Adipocyte (in vitro differentiated cells): ENCODE measurements at places on chromosomes 11 and 22.

GRCh38 chr11:117819096-117820040, 5.2 kb downstream of the FXYD2 start:
- DNase-seq: peak; percentile 50

DNA sequence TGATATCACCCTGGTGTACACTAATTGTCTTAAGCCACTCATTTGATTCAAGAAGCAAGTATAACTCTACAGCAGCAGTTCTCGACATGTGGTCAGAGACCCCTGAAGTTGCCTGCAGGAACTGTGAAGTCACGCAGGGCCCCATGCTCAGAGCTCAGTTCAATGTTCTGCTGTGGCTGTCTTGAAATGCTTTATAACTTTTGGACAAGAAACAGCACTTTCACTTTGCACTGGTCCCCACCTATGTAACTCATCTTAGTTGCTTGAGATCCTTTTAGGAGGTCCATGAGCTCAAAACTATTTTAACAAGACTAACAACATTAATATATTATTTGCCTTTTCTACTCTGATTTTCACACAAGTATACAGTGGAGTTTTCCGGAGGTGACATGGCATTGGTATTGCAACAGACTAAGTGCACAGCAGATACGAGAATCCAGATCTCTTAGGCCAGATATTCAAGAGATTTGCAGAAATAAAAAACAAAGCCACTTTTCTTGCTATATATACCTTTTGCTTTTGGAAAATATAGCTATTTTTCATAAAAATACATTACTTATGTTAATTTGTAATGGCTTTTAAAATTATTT, 64.8 kb downstream of the PRR5L start:
- peak; percentile 60 for DNase-seq

DNA sequence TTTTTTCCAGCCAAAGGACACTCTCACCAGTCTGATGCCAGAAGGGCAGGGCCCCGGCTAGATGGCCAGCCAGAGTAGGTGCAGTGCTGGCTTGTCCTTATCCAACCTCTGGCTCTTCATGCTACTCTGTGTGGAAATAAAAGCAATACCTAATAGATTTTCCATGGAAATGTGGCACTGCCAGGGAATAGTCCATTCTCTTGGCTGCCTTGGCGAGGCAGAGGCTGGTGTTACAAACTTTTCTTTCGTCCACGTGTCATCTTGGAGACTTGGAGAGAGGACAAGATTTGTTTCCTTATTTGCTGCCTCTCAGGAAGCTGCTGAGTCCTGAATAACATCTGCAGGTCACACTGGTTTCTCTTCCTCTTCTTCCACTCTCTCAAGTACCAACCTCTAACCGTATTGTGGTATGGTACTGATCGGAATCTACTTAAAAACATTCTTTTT, 17.2 kb upstream of the C1QTNF4 start:
- DNase-seq: no peak

GRCh38 chr22:48975886-48976285, 851.8 kb downstream of the BRD1 start:
- no peak for DNase-seq

DNA sequence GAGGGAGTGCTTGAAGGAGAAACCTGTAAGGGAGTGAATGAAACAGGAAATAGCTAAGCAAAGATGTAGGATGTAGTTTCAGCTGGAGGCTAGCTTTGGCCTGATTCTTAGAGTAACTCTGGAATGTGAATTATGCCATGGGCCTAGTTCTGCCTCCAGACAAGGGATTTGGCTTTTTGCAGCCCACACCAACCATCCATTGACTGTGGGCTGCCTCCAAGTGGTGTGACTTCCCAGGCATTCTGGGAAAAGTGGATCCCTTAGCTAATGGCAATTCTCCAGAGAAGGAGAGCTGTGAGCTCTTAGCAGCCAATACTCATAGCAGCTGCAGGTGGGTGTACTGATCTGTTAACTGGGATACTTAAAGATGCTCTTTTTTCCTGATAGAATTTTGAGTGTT, 2.0 kb upstream of the OR9I1 start:
- DNase-seq: no peak
